ENCODE measurements at places on chromosomes 3 and 15.

- no peak for DNase-seq
These were observed 17.2 kb downstream of the PTPN9 start for GRCh38 chr15:75561888-75562287.

DNA sequence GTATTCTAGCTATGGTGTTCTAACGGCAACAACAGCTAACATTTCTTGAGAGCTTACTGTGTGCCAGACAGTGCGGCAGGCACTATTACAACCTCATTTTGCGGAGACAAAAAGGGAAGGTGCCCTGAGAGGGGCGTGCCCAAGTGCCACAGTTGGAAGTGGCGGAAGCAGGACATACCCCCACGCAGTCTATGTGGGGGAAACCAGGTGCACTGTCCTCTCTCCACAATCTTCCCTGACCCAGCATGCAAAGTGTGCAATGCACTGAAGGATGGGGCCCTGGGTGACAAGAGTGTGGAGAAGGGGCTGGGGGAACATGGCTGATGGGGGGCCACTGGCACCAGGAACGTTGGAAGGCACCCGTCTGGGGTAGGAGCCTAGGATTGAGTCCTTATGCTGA lies 8.6 kb downstream of the ANP32A start:
- DNase-seq, result no peak

DNA sequence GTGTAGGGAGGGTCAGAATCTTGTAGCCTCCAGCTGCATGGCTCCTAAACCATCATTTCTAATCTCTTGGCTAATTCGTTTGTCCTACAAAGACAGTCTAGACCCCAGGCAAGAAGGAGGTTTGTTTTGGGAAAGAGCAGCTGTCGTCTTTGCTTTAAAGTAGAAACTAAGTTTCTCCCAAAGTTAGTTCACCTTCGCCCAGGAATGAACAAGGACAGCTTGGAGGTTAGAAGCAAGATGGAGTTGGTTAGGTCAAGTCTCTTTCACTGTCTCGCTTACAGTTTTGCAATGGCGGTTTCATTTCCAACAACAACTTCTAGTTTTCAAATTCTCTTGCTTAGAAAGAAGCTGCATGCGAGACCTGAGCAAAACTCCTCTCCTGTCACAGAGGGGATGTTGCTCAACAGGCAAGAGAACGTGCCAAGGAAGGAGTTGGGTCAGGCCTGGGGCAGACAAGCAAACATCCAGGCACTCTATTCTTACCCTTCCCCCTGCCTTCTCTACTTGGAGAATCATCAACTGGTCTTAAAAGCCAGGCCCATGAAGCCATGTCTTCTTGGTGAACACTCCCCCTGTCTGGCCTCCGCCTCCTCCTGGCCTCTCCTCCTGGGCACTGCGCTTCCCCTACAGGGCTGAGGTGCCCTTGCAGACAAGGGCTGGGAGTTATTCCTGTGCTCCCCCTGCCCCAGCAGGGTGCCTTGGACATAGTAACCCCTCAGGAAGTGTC lies 57.6 kb downstream of the TMEM44 start:
- DNase-seq, result no peak

DNA sequence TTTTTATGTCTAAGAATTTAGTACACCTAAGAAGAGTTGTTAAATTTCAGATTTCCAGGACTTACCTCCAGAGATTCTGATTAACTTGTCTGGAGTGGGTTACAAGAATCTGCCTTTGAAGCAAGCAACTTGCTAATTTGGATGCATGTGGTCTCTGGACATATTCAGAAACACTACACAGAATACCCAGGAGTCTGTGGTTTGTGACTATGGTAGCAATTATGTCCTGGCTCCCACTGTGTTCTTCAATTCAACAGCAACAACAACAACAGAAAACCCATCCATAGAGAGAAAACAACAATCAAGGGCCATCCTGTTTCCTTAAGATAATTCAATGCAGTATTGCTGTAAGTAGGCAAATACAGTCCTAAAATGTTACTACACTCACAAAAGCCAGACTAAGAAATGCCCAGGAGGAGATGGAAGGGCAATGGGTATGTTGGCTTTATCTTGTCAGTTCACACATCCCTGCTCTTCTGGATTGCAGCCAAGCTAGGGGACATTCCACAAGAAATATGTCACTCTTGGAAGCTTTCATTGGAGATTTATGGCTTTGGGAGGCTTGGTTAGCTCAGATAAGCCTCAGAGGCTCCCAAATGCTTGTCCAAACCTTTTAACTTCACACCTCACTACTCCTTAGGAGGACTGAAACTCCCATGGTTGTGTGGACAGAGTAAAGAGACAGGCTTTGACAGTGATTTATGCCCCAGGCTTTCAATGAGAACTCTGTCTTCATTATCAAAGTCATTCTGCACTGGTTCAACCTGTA lies 99.4 kb upstream of the MRPL3 start:
- no peak for DNase-seq

- DNase-seq, result peak; percentile 71
These were observed 101.9 kb downstream of the KLHL25 start for GRCh38 chr15:85692873-85693272.

DNA sequence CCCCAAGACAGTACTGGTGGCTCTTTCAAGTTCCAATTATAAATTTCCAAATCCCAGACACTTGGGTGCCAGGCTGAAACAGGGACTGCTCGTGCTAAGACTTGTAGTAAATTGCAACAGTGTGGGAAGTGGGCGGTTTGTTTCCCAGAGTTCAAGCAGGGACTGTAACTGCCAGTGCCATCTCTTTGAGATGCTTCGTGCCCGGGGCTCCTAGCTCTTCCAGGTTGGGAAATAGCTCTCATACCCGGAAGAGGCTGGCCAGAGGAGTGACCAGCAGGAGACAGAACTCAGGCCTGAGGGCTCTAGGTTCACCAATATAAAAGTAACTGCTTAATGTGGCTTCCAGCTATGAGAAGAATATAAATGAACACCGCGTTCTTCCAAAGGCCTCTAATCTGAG lies 54.0 kb upstream of the NEO1 start:
- DNase-seq, result no peak

DNA sequence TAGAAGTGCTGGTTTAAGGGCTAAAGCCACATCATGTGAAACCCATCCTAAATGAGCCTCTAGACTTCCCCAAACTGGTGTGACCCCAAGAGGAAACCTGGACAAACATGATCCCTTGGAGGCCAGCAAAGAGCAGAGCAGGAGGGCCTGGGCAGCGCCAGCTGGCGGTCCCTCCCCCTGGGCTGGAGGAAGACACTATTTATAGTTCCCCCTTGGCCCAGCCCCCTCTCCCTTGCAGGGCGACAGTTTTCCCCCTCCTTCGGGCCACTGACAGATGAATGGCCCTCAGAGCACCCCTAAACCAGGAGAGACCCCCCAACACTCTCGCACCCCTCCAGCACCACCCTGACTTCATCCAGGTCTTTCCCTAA lies 2.9 kb downstream of the UCN2 start:
- no peak for DNase-seq

- DNase-seq, result peak; percentile 3
These were observed 85.6 kb downstream of the CPN2 start for GRCh38 chr3:194265505-194265892.

DNA sequence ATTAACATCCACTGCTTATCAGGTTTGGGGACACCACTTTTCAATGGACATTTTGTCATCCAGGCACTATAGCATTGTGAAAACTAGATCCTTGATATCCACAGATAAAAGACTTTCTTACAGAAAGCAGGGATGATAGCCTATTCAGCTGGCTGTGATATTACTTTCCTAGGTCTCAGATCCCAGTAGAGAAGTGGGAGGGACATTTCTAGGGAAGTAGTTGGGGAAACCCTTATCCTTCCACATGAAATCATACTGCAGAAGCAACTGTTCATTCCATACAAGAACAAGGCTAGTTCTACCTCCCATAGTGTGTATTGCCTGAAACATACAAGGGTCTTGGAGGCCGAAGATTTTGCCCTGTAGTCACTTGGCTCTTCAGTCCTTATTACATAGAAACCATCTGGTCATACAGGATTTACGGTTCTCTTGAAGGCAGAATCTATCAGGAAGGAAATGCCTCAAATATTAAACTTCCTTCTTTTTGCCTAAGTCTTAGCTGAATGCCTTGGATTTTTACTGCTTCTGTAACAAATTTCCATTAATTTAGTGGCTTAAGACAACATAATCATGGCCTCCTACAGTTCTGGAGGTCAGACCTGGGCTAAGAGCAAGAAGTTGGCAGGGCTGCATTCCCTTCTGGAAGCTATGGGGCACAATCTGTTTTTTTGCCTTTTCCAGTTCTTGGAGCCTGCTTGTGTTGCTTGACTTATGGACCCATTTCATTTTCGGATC lies 119.4 kb downstream of the ECT2 start:
- DNase-seq, result no peak

DNA sequence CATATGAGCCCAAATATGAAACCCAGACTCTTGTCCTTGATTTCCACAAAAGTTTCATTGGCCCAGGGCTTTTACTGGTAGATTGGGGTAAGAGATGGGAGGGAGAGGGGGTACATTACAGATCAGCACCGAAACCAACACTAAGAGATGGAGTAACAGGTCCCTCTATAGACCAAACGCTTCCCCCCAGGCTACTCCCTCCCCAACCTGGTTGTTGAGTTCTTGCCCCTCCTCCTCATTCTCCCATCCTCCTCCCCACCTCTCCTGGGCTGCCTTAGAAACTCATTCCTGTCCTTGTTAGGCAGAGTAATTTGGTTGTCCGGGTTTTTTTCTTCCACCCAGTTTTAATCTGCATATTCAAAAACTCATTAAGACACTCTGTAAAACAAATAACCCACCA lies 74.1 kb downstream of the MESD start:
- no peak for DNase-seq
